ENCODE measurements at places on chromosomes 16 and 17.

DNA sequence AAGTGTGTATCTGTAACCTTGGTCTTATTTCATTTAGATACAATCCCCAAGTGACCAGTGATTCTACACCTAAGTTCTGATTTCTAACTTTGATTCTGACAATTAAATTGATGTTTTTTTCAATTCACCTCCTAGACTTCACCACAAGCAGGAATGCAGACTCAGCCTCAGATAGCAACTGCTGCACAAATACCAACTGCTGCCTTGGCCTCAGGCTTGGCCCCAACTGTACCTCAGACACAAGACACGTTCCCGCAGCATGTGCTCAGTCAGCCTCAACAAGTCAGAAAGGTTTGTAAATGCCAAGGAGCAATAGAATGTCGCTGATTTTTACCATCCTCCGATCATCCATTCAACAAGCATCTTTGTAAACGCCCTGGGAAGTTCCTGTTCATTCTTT is 177.7 kb downstream of the MRTFB start:
- no peaks in the 10 kb centered on the region for H3K4me1 ChIP-seq
- H3K27me3 ChIP-seq: no peaks in the 10 kb centered on the region
- H3K36me3 ChIP-seq: peaks cover 29% of the 10 kb centered on the region
- no peak for DNase-seq
- no peak overlapping the region for H3K4me3 ChIP-seq
- H3K27ac ChIP-seq: no peak overlapping the region

- no peak overlapping the region for H3K4me3 ChIP-seq
- DNase-seq: no peak
- H3K4me1 ChIP-seq: no peaks in the 10 kb centered on the region
- H3K36me3 ChIP-seq: no peaks in the 10 kb centered on the region
- no peaks in the 10 kb centered on the region for H3K27me3 ChIP-seq
Observed at GRCh38 chr16:62872339-62872738, 836.1 kb upstream of the CDH8 start.

GRCh38 chr17:54937018-54937417 is 31.4 kb downstream of the COX11 start:
- no peak for DNase-seq
- H3K27ac ChIP-seq: no peak overlapping the region
- no peak overlapping the region for H3K4me3 ChIP-seq

GRCh38 chr16:4200000-4200780 is 41.7 kb downstream of the SRL start:
- H3K4me3 ChIP-seq: no peak overlapping the region
- H3K27me3 ChIP-seq: peaks cover 4% of the 10 kb centered on the region
- no peak for DNase-seq
- H3K4me1 ChIP-seq: peaks cover 5% of the 10 kb centered on the region
- H3K36me3 ChIP-seq: no peaks in the 10 kb centered on the region

GRCh38 chr16:68564382-68564985 is 25.4 kb downstream of the ZFP90 start:
- DNase-seq: no peak
- H3K27me3 ChIP-seq: no peaks in the 10 kb centered on the region
- H3K36me3 ChIP-seq: peaks cover 45% of the 10 kb centered on the region
- H3K4me1 ChIP-seq: no peaks in the 10 kb centered on the region
- H3K4me3 ChIP-seq: peak overlapping the region; percentile 11

GRCh38 chr16:88078111-88078775 is 127.0 kb downstream of the BANP start:
- H3K27me3 ChIP-seq: no peaks in the 10 kb centered on the region
- H3K27ac ChIP-seq: no peak overlapping the region
- H3K4me3 ChIP-seq: no peak overlapping the region
- peaks cover 6% of the 10 kb centered on the region for H3K36me3 ChIP-seq

- no peaks in the 10 kb centered on the region for H3K27me3 ChIP-seq
- H3K4me3 ChIP-seq: no peak overlapping the region
- H3K36me3 ChIP-seq: no peaks in the 10 kb centered on the region
- no peaks in the 10 kb centered on the region for H3K4me1 ChIP-seq
Observed at GRCh38 chr17:74340470-74341023, 14.5 kb downstream of the KIF19 start.

- H3K36me3 ChIP-seq: peaks cover 12% of the 10 kb centered on the region
- H3K27me3 ChIP-seq: no peaks in the 10 kb centered on the region
- H3K27ac ChIP-seq: no peak overlapping the region
- H3K4me3 ChIP-seq: no peak overlapping the region
- H3K4me1 ChIP-seq: no peaks in the 10 kb centered on the region
- DNase-seq: no peak
Observed at GRCh38 chr16:87418644-87419043, 26.5 kb downstream of the MAP1LC3B start.

DNA sequence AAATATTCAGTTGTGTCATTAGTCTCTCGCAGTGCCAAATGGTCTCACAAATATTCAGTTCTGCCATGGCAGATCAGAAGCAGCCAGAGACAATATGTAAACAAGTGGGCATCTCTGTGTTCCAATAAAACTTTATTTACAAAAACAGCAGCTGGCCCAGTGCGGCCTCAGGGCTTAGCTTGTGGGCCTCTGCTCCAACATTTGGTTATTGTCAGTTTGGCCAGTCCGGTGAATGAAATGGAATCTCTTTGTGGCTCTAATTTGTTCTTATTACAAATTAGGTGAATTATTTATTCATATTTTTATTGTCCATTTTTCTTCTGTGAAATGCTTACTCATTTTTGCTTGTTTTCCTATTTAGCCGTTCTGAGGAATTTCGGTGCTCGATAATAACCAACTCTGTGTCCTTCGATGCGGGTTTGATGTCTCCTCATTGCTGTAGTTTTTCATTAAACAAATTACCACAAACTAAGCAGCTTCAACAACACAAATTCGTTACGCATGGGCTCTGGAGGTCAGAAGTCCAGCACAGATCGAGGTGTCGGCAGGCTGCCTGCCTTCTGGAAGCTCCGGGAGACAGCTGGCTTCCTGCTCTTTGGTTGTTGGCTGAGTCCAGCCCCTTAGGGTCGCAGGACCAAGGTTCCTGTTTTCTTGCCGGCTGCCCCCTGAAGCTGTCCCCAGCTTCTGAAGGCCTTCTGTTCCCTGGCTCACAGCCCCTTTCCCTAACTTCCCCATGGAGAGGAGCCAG is 4.1 kb upstream of the SLC38A10 start:
- no peak overlapping the region for H3K4me3 ChIP-seq
- no peaks in the 10 kb centered on the region for H3K36me3 ChIP-seq
- H3K27ac ChIP-seq: no peak overlapping the region
- no peak for DNase-seq
- peaks cover 14% of the 10 kb centered on the region for H3K4me1 ChIP-seq

GRCh38 chr16:64272028-64272427 is 849.8 kb downstream of the CDH11 start:
- no peak overlapping the region for H3K27ac ChIP-seq
- no peaks in the 10 kb centered on the region for H3K4me1 ChIP-seq
- H3K4me3 ChIP-seq: no peak overlapping the region
- no peaks in the 10 kb centered on the region for H3K27me3 ChIP-seq

DNA sequence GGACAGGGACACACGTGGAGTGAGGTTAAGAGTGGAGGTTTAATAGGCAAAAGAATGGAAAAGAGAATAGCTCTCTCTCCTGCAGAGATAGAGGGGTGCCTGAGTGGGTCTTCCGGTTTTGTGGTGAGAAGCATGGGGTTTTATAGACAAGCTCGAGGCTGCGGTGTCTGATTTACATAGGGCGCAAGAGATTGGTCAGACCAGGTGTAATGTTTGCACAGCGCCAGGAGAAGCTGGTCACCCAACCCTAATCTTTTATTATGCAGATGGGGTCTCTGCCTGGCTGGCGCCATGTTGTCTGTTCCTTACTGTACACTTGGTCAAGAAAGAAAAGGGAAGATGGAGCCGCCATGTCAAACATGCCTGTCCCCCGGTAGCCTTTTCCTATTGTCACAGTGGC is 44.5 kb upstream of the MLYCD start:
- H3K36me3 ChIP-seq: no peaks in the 10 kb centered on the region
- H3K27ac ChIP-seq: no peak overlapping the region
- H3K27me3 ChIP-seq: no peaks in the 10 kb centered on the region
- H3K4me3 ChIP-seq: no peak overlapping the region

DNA sequence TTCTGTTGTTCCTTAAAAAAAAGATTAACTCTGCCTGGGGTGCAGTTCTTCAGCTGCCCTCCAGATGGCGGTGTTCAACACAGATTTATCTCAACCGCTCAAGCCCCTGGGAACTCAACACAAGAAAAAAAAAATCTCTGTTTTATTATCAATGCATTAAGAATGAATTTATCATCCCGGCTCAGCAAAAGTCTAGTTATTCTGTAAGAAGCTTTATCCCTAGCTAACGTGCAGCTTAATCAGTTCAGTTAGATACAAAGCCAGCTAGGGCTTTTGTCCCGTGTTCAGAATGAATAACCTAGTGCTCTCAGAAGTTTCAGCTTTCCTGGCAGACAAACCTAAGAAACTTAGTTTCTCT is 475.9 kb upstream of the CCL2 start:
- no peaks in the 10 kb centered on the region for H3K36me3 ChIP-seq
- no peak overlapping the region for H3K4me3 ChIP-seq
- H3K4me1 ChIP-seq: no peaks in the 10 kb centered on the region
- H3K27me3 ChIP-seq: no peaks in the 10 kb centered on the region

DNA sequence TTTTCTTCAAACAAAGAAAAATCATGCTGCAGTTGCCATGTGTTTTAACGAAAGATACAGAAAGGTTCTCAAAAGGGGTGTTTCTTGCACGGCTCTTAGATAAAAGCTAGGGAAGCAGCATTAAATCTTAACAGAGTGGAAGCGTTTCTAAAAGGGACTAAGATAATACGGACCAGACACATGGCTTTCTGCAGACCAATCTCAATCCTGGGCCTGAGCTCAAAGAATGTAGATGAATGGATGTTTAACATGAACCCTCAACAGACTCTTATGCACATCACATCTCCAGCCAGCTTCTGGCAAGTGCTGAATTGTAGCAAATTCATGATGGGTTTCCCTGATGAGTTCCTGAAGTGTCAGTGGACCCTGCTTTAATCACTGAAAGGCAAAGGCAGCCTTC is 80.2 kb upstream of the COX10 start:
- no peak for DNase-seq
- no peak overlapping the region for H3K4me3 ChIP-seq
- H3K36me3 ChIP-seq: no peaks in the 10 kb centered on the region
- no peak overlapping the region for H3K27ac ChIP-seq

GRCh38 chr16:89828870-89829629 is 775 bp downstream of the SPIRE2 start:
- DNase-seq: no peak
- H3K4me1 ChIP-seq: no peaks in the 10 kb centered on the region
- H3K27me3 ChIP-seq: peaks cover 14% of the 10 kb centered on the region

DNA sequence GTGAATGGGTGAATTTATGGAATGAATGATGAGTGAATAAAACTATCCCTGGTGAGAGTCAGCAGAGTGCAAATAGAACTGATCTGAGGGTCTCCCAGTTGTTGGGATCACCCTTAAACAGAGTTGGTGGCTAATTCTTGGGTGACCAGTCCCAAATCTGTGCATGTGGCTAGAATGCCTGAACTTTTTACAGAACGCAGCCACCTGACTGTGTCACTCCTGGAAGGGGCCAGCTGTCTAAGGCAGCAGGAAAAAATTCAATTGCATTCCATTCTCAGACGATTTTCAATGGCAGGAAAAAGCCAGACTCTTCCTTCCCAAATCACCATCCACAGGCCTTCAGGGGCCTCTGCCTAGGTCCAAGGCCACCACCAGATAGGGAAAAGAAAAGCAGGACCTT is 43.5 kb downstream of the BEAN1 start:
- H3K4me3 ChIP-seq: no peak overlapping the region
- no peaks in the 10 kb centered on the region for H3K36me3 ChIP-seq
- H3K4me1 ChIP-seq: peaks cover 14% of the 10 kb centered on the region
- H3K27ac ChIP-seq: no peak overlapping the region
- H3K27me3 ChIP-seq: peaks cover 4% of the 10 kb centered on the region

- H3K27ac ChIP-seq: no peak overlapping the region
- H3K4me1 ChIP-seq: peaks cover 12% of the 10 kb centered on the region
- no peaks in the 10 kb centered on the region for H3K27me3 ChIP-seq
- DNase-seq: no peak
Observed at GRCh38 chr16:48534601-48535340, 75.2 kb downstream of the N4BP1 start.

DNA sequence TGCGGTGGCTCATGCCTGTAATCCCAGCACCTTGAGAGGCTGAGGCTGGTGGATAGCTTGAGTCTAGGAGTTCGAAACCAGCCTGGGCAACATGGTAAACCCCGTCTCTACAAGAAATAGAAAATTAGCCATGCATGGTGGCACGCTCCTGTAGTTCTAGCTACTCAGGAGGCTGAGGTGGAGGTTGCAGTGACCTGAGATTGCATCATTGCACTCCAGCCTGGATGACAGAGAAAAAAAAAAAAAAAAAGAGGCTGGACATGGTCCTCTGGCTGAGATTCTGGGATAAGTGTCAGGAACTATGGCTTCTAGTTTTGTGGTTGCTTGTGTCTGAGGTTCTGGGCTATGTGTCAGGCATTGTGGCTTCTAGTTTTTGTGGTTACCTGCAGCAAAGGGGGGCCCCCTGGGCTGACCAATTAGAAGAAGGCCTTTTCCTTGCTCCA is 7.0 kb downstream of the KSR1 start:
- no peak overlapping the region for H3K27ac ChIP-seq
- no peaks in the 10 kb centered on the region for H3K36me3 ChIP-seq
- H3K4me3 ChIP-seq: no peak overlapping the region

DNA sequence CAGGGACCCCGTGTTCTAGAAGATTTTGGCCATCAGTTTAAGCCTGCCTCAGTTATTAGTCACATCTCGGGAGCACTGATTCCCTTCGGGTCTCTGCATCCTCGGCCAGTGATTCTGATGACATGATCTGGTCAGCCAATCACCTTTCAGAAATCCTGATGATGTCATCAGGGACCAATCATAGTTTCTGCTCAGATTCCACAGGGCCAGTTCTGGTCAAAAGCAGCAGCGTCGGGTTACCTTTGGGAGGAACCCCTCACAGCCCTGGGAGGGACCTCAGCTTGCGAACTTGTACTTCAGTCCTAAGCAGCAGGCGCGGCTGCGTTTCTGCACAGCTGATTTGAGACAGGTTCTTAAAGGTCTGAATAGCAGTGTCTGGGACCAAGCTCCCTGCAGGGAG is 13.9 kb downstream of the KDM8 start:
- DNase-seq: no peak
- H3K4me1 ChIP-seq: no peaks in the 10 kb centered on the region
- peaks cover 16% of the 10 kb centered on the region for H3K36me3 ChIP-seq
- no peaks in the 10 kb centered on the region for H3K27me3 ChIP-seq
- H3K27ac ChIP-seq: no peak overlapping the region
- no peak overlapping the region for H3K4me3 ChIP-seq

DNA sequence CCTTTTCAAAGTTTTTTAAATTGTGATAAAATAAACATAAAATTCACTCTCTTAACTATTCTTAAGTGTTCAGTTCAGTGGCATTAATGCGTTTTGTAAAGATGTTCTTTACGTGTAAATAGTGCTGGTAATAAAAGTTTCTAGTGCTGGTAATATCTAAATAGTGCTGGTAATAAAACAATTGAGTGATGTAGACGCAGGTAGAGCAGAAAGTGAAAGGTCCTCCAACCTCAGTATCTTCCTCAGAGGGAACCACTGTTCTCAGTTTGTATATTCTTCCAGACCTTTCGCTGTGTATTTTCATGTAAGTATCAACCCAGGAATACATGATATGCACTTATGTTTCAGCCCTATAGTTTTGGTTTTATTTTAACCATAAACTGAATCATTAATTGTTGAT is 53.1 kb downstream of the CLEC16A start:
- H3K4me3 ChIP-seq: no peak overlapping the region
- H3K4me1 ChIP-seq: no peaks in the 10 kb centered on the region
- H3K36me3 ChIP-seq: no peaks in the 10 kb centered on the region
- no peak overlapping the region for H3K27ac ChIP-seq
- H3K27me3 ChIP-seq: no peaks in the 10 kb centered on the region

- no peaks in the 10 kb centered on the region for H3K36me3 ChIP-seq
- peaks cover 67% of the 10 kb centered on the region for H3K27me3 ChIP-seq
- DNase-seq: no peak
- H3K4me3 ChIP-seq: no peak overlapping the region
- H3K27ac ChIP-seq: no peak overlapping the region
Observed at GRCh38 chr17:37742762-37743611, 1.9 kb downstream of the HNF1B start.
